ENCODE measurements at places on chromosomes 3 and 15. TPM values are rescaled to one million over a fixed set of nuclear protein-coding genes. Genes with fewer than 3 reads are reported as not detected.

DNA sequence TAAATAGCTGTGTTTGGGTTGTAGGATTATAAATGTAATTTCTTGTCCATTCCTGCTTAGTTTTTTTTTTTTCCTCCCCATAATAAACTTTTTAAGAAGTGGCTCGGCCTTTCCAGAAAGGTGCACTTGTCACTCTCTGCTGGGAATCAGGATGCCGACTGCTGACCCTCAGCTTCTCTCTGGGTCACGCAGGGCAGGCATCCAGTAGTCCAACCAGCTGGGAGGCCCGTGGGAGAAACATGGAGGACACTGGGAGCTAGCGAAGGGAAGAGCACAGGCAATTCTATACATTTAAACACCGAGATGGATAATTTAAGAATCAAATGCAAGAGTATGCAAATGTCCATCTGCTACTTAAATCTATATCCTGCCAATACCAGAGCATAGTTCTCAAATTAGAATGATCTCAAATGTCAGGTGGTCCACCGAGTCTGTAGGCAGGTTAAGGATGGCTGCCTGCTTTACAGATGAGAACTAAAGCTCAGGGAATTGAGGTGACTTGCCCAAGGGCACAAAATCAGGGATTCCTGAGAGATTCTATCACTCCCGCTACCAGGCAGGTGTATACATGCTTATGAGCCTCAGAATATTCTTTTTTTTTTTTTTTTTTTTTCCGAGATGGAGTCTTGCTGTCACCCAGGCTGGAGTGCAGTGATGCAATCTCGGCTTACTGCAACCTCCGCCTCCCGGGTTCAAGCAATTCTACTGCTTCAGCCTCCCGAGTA, 64.5 kb downstream of the DAPK2 start:
- DNase-seq: no peak

DNA sequence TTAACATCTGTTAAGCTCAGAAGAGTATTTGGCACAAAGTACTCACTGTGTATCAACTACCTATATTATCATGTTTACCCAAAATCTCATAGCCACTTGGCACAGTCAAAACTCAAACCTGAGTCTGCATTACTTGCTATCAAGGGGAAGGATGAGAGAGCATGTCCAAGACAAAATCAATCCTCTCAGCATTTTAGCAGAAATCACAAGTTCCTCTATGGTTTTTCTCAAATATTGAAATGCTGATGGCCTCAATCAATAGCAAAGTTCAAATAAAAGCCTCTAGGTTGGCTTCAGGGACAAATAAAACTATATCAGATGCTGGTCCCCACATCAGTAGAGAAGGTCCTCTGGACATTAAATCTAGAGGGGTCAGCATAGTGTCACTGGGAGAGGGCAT, 14.3 kb downstream of the TBC1D2B start:
- DNase-seq: no peak

DNA sequence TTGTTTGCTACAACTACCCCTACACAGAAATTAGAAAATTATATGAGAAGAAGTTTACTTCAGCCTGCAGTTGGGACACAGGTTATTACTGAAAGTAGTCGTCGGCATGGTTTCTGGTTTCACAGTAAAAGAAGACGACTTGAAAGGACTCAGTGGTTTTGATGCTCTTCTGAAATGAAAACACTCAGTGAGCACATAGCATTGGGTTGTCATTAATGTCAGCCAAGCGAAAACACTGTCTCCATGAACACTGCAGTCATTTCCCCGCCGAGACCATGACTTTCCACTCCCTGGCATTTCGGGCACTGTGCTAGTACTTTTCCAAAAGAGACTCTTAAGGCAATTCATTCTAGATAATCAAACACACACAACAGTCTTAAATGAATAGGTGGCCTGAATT, 69.2 kb upstream of the ICE2 start:
- no peak for DNase-seq

- no peak for DNase-seq
Measured at GRCh38 chr15:91860498-91860897, 7.0 kb downstream of the SLCO3A1 start.

DNA sequence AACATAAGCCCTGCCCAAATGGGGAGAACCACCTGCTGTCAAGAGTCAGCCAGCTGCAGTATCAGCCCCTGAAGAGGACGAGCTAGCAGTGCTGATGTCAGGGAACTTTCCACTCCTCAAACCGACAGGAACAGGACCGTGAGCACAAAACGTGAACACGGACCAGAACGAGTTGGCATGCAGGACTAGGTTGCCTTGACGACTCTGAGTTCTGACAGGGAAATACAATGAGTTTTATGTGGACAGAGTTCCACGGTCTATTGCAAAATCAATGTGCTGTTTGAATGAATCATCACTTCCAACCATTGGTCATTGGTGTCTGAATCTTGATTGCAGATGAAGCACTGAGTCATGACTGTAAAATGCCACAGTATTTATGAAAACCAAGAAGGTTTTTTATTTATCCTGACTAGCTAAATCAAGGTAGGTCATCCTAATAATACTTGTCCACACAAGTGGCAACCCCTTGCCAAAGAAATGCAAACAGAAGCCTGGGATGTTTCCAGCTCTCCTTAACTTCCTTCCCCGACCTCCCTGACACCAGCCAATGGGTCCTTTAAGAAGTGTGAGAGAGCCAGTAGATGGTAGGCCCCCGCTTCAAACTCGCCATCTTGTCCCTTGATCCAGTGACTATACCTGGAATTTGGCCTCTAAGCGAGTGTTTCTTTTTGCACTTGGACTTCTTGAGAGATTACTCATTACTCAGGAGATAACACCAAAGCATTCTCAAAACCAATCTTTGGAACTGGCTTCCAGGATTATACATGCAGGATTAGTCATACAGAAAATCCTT, 119.6 kb downstream of the ASB7 start:
- DNase-seq: peak; percentile 53

GRCh38 chr15:58279106-58279505, 140.9 kb downstream of the AQP9 start:
- no peak for DNase-seq

GRCh38 chr15:31485911-31486461, 159.4 kb downstream of the KLF13 start:
- peak; percentile 9 for DNase-seq

GRCh38 chr3:74862476-74862875, 248.0 kb upstream of the CNTN3 start:
- no peak for DNase-seq

The SNX1 gene
- total RNA-seq: 57.9 TPM

The IGSF11 gene
- total RNA-seq: 21.4 TPM

All from ovary (tissue), 10 donors.